T-helper 22 cell (primary cell): ENCODE measurements at places on chromosomes 3 and 15.

GRCh38 chr3:14532691-14533456 is 7.3 kb downstream of the GRIP2 start:
- DNase-seq: no peak

GRCh38 chr15:79829950-79830349 is 66.9 kb downstream of the MTHFS start:
- DNase-seq: no peak

GRCh38 chr15:52183562-52184173 is 7.5 kb downstream of the GNB5 start:
- no peak for DNase-seq

- DNase-seq: no peak
These were observed 4.2 kb downstream of the GPR171 start for GRCh38 chr3:151198849-151199248.

GRCh38 chr3:114775395-114775794 is 371.7 kb downstream of the ZBTB20 start:
- no peak for DNase-seq

GRCh38 chr3:117928836-117929235 is 1105.8 kb downstream of the IGSF11 start:
- no peak for DNase-seq

GRCh38 chr3:98008855-98009254 is 26.3 kb downstream of the GABRR3 start:
- no peak for DNase-seq
